ENCODE measurements at places on chromosomes 5 and 9.

DNA sequence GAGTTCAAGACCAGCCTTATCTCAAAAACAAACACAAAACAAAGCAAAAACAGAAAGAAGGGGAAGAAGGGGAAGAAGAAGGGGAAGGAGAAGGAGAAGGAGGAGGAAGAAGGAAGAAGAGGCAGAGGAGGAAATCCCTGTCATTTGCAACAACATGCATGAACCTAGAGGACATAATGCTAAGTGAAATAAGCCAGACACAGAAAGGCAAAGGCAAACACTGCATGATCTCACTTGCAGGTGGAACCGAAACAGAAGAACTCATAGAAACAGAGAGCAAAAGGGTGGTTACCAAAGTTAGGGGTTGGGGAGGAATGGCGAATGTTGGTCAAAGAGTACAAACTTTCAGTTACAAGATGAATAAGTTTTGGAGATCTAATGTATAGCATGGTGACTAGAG, 135.4 kb downstream of the UGCG start:
- DNase-seq = no peak

- no peak for DNase-seq
Observed at GRCh38 chr9:14530366-14530765, 162.9 kb downstream of the ZDHHC21 start.

- DNase-seq = no peak
Observed at GRCh38 chr5:149770236-149770635, 40.1 kb downstream of the PPARGC1B start.

DNA sequence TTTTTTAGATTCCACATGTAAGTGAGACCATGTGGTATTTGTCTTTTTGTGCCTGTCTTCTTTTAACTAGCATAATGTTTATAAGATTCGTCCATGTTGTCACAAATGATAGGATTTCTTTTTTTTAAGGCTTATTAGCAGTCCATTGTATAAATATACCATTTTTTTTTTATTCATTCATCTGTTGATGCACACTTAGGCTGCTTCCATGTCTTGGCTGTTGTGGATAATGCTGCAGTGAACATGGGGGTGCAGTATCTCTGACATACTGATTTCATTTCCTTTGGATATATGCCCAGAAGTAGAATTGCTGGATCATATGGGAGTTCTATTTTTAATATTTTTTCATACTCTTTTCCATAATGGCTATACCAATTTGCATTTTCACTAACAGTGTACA, 48.7 kb downstream of the KIAA1958 start:
- no peak for DNase-seq

DNA sequence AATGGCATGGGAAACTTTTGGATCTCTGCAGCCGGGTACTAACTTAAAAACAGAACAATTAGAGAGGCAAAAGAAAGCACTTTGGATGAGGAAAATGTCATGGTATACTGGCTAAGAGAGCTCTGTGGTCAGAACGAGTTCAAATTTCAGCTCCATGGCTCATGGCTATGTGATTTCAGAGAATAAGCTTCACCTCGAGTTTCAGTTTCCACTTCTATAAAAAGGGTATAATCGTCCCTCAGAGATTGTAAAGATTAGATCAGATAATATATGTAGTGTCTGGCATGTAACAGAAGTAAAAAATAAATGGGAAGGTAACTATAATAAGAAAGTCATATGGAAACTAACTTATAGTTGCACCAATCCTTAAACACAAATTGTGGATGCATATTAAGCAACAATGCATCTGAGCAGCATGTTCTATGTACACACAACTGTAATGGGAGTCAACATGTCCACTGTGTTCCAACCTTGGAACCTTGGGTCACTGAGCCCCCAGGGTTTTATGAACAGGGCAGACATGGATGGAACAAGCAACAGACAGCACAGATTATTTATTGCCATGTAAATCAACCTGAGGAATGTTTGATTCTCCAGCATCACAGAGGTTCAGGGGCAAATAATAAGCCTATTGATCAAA, 145.4 kb downstream of the MAPKAP1 start:
- no peak for DNase-seq

GRCh38 chr5:147968855-147969254, 62.5 kb upstream of the C5orf46 start:
- no peak for DNase-seq

DNA sequence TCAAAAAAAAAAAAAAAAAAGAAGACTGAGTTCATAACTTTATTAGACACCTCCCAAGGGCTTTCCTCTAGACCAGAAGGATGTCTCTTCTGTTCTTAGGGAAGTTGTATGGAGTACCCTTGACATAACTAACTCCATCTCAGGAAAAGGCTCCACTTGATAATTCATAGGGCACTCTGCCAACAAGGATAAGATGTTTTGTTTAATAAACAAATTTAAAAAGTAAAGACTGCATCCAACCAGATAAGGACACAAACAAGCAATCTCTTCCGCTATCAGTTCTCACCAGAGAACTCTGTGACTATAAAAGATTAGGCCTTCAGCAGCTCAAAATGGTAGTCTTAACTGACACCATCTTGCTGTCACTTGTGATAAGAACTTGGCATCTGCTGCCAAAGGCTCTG, 65.8 kb downstream of the SFXN1 start:
- no peak for DNase-seq

GRCh38 chr5:137496919-137497318, 2.2 kb downstream of the SPOCK1 start:
- DNase-seq = no peak

- DNase-seq = no peak
Observed at GRCh38 chr5:164481270-164481669, 975.9 kb downstream of the MAT2B start.

DNA sequence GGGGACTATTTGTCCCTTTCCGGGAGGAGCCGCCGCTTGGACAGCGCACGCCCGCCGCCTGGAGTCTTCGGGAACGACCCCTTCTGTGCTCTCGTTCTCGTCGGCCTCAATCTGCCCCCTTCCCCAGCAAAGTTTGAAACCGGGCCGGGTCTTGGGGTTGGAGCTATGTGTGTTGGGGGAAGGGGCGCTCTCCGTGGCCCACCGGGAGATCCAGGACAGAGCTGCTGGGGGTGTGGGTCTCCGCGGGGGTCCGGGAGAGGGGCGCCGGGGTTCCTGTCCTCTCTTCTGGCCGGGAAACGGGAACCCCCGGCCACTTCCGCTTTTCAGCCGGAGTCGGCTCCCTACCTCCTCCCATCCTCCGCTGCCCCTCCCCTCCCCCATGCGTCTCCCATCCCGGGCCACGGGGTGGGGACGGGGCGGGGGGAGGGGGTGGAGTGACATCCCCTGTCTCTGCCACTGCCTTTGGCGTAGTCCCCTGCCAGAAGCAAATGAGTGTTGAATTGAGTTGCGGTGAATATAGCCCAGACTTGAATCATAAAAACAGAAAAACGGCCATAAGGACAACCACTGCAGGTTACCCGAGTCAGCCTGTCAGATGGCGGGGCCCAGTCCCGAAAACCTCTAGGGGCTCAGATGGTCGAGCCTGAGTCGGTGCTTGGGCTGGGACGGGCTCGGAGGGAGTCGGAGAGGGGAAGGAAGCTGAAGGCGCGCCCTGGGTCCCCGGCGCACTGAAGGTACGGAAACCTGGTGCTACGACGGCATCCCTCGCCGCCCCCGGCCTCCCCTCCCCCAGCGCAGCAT, 1.1 kb downstream of the CPLX2 start:
- DNase-seq = no peak

GRCh38 chr5:72598401-72599064, 91.3 kb upstream of the ZNF366 start:
- peak; percentile 47 for DNase-seq

DNA sequence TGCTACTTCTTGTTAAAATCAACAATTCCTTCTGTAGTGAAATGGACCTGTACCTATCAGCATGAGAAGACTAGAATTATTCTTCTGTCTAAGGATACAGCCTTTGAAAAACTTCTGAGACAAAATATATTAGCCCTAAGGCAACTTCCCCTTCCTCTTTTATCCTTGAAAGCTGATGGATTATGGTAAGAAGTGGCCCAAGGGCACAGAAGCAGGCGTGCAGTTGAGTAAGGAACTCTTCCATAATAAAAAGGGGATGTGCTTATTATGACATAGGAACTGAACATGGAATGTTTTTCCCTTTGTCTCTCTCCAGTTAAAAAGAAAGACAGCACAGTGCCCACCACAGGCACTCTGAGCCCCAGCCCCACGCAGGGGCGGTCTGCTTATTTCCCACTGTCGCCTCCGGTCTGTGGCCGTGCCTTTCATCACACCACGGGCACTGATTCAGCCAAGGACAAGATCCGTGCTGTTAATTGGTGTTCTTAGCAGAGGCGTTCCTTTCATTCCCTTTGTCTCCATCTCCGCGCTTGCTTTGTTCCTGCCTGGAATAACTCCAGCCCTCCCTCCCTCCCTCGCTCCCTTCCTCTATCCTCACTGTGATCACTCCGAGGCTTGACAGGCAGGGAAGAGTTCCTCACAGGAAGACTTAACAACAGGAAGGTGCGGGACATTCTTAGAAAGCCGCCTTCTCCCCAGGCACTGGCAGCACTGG, 135.9 kb upstream of the OTULINL start:
- DNase-seq = no peak

GRCh38 chr9:91246846-91247245, 114.9 kb downstream of the AUH start:
- DNase-seq = no peak

GRCh38 chr9:5949103-5949699, 58.5 kb downstream of the MLANA start:
- no peak for DNase-seq

- no peak for DNase-seq
Observed at GRCh38 chr5:59786334-59786805, 107.2 kb downstream of the PDE4D start.

DNA sequence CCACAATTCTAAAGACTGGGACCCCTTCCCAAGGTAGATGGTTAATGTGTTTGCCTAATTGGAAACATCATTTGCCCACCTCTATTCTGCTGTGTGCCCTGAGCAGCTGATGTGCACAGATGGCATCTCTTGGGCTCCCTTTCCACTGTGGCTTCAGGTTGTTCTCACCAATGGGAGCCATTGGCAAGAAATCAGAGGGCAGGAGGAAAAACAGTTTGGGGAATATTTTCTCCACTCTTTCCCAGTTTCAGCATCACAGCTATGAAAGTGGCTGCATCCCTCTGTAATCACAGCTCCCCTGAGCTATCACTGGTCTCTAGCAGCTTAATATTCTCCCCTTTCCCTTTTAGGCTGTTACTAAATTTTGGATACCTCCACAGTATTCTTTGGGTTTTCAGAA, 911.6 kb upstream of the SEMA6A start:
- no peak for DNase-seq

DNA sequence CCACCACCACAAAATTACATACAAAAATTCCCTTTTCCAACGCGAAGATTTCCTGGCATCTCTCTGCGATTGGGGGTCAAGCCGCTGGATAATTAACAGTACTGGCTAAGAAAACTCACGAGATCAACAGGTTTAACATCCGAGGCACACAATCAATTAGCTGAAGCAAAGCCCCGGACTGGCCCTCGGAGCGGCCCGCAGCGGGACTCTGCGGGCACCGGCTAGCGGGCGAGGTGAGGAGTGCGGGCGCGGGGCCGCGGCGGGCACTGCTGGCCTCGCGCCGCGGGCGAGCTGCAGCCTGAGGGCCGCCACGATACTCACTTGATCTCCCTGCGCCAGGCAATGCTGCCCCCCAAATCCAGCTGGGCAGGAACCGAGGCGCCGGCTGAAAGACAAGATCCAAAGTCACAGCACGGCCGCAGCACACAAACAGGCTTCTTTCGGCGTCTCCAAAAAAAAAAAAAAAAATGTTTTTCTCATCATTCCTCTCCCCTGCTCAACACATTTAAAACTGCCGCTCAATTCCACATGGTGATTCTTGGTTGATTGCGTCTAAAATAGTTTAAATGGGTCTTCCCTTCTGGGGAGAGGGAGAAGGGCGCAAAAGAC, 210.2 kb downstream of the MEF2C start:
- DNase-seq = no peak

GRCh38 chr9:94657021-94657725, 17.9 kb upstream of the FBP1 start:
- DNase-seq = no peak

DNA sequence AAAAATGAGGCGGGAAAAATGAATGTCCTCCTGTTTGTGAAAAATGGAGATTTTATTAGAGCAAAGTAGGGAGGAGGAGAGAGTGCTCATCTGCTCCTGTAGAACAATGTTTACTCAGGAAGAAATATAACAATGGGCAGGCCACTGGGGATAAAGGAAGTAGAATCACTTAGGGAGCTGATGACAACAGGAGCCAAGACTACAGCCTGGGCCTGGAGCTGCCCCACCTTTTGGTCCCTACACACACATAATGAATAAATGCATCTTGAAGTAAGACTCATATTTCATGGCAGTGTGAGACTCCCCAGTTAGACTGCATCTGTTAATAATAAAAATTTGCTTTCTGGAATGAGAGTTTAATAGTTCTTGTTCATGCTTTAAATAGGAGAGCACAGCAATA, 1939.8 kb downstream of the EFNA5 start:
- DNase-seq = no peak

- DNase-seq = no peak
Observed at GRCh38 chr5:22751536-22751935, 101.6 kb downstream of the CDH12 start.

- DNase-seq = no peak
Observed at GRCh38 chr5:141825791-141826560, 52.2 kb downstream of the PCDH1 start.

DNA sequence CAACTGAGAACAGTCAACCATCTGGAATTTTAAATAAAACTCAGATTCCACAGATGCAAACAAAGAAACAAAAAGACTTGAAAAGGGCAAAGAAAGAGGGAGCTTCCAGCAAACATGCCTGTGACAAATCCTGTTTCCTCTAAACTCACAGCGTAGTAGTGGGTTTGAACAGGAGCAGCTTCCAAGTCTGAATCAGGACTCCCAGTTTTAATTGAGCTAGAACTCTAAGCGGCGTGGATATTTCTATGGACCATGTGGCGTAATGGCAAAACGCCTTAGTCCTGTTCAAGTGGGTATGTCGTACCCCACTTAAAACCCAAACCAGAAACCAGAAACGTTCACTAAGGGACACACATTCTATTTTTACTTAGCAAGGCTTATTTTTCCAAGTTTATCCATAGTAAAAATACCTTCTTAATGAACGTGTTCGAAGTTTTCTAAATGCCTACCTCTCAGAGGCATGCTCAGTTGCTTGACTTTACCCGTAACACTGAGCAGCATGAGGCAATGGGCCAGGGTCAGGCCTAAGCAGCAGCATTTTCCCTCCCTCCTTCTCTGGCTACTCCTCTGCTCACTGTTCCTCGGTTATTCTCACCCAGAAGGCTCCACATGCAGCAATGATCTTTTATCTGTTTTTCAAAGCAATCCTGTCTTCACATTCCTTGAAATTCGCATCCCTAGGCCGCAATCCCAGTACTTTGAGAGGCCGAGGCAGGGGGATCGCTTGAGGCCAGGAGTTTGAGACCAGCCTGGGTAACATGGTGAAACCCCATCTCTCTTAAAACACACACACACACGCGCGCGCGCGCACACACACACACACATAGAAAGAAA, 77.9 kb downstream of the FNBP1 start:
- DNase-seq = peak; percentile 43

GRCh38 chr5:145752947-145753346, 82.2 kb downstream of the PRELID2 start:
- DNase-seq = no peak

Measured in fibroblast of skin of left biceps (primary cell).